ENCODE measurements at places on chromosomes 11 and 22. TPM values are rescaled to one million over a fixed set of nuclear protein-coding genes. Genes with fewer than 3 reads are reported as not detected.

GRCh38 chr11:128614026-128614425 lies 26.7 kb upstream of the ETS1 start:
- no peak for DNase-seq

GRCh38 chr22:42947211-42947990 lies 67.5 kb downstream of the PACSIN2 start:
- no peak for DNase-seq

P2RY2 gene
- 0.11 TPM for total RNA-seq

APOBEC3B gene
- total RNA-seq = 2.1 TPM

PGM2L1 gene
- total RNA-seq = 20.2 TPM
